ENCODE measurements at places on chromosomes 6 and 20.

GRCh38 chr6:156175971-156176421 is 601.2 kb upstream of the ARID1B start:
- peaks cover 14% of the 10 kb centered on the region for H3K4me1 ChIP-seq
- H3K36me3 ChIP-seq = no peaks in the 10 kb centered on the region
- peak overlapping the region; percentile 96 for H3K27ac ChIP-seq
- H3K27me3 ChIP-seq = no peaks in the 10 kb centered on the region
- ATAC-seq = no peak
- H3K4me3 ChIP-seq = peak overlapping the region; percentile 72

DNA sequence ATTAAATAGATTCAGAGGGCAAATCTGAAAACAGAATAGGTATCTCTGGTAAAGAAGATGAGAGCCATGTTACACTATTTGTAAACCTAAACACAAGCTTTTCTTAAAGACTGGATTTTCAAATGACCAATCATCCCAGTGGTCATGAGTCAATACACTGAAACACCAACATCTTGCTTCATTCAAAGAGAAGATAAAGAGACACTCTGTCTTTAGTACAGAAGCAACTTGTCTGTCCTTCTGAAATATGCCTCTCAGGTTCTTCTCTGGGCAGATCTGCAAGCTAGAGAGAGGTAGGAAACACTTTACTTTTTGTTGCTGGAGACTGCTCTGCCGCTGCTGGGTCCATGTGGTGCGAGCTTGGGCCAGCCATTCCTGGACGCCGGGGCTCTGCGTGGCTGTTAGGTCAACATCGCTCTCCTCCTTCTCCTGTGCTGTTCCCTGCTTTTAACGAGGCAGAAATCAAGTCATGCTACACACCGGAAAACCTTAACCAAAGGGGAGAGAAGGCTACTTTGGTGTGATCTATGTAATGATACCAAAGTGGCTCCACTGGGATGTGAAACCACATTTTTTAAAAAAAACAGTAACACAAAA is 368.2 kb downstream of the SYNE1 start:
- peaks cover 19% of the 10 kb centered on the region for H3K4me1 ChIP-seq
- no peak for ATAC-seq
- no peak overlapping the region for H3K27ac ChIP-seq

DNA sequence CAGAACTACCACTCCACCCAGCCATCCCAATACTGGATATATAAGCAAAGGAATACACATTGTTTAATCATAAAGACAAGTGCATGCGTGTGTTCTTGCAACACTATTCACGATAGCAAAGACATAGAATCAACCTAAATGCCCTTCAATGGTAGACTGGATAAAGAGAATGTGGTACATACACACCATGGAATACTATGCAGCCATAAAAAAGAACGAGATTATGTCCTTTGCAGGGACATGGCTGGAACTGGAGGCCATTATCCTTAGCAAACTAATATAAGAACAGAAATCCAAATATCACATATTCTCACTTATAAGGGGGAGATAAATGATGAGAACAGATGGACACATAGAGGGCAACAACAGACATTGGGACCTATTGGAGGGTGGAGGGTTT is 156.6 kb downstream of the LRRC1 start:
- H3K4me3 ChIP-seq = no peak overlapping the region
- H3K27me3 ChIP-seq = peaks cover 13% of the 10 kb centered on the region
- H3K27ac ChIP-seq = no peak overlapping the region

GRCh38 chr20:46951405-46951804 is 56.8 kb downstream of the EYA2 start:
- H3K36me3 ChIP-seq = no peaks in the 10 kb centered on the region
- H3K4me3 ChIP-seq = peak overlapping the region; percentile 20
- ATAC-seq = peak; percentile 93
- H3K4me1 ChIP-seq = peaks cover 14% of the 10 kb centered on the region

- H3K4me1 ChIP-seq = no peaks in the 10 kb centered on the region
- no peak overlapping the region for H3K27ac ChIP-seq
- H3K27me3 ChIP-seq = peaks cover 12% of the 10 kb centered on the region
Measured at GRCh38 chr6:4677011-4677750, 99.0 kb upstream of the CDYL start.

All from activated T-helper 17 cell treated with anti-CD3 and anti-CD28 coated beads, Interleukin-2, amount 50 U/mL, for 72 hours (primary cell).